Stimulated activated CD4-positive, alpha-beta T cell treated with anti-CD3 and anti-CD28 coated beads, Interleukin-15, amount 100 ng/mL, for 48 hours (primary cell): ENCODE measurements at places on chromosomes 3 and 15.

DNA sequence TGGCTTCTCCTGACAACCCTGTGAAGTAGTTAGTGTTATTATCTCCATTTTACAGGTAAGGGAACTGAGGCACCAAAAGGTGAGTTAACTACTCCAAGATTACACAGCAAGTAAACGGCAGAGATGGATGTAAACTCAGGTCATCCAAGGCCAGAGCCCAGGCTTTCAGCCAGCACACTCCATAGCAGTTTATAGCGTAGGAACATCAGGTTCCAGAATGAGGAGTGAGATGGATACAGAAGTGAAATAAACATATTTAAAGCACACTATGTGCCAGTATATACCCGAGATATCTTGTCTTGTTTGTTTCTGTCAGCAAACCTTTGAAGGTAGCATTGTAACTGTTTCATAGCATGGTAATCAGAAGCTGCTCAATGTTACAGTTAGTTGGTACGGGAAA lies 279.0 kb downstream of the OXSM start:
- DNase-seq: no peak

DNA sequence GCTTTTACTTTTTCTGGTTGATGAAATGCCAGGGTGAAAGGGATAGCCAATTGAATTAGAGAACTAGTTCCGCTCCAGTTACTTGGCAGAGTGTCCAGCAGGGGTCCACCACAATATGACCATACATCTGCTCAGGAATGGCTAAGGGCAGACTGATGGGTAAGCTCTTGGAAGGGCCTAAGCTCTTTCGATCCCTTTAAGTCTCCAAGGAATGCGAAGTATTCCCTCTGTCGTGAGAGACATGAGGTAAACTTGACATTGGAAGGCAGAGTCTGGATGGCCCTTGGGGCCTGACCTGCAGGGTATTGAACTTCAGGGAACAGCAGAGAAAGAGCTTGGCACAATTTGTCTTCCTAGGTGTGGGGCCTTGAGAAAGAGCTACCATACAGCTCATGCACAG lies 805.8 kb downstream of the PLOD2 start:
- no peak for DNase-seq

- no peak for DNase-seq
These were observed 22.4 kb downstream of the CCDC12 start for GRCh38 chr3:46954178-46954577.

DNA sequence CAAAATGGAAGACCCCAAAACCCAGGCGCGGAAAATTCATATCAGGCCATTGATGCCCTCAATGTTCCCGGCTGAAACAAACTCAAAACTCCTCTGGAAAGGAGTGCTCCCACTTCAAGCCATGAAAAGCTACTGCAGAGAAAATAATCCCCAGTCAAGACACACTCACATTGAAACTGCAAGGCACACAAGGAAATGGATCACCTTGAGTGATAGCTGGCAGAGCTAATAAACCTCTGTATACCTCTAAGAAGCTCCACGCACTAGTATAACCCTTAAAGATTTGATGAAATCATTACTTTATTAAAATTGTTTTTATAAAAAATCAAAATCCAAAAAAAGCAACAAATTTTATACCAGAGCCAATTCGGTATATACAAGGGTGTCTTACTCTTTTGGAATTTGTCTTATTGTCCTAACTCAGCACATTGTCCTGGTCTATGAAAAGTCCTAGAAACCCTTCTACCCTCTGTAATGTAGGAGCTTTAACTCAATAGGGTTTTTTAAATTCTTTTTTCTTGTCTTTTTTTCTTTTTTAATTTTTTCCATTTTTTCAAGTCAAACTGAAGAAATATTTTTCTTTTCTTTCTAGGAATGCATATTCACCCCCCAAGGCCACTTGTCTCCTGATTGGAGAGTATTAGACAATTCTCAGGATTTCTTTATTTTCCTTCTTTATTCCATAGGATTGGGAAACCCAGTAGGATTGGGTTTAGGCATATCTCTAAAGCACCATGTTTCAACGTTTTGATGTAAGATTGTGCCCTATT lies 8.5 kb downstream of the CCR5AS start:
- no peak for DNase-seq

- DNase-seq: no peak
These were observed 4.0 kb upstream of the ADGRG7 start for GRCh38 chr3:100605358-100605757.

GRCh38 chr3:86225461-86225860 lies 765.5 kb downstream of the VGLL3 start:
- DNase-seq: no peak

DNA sequence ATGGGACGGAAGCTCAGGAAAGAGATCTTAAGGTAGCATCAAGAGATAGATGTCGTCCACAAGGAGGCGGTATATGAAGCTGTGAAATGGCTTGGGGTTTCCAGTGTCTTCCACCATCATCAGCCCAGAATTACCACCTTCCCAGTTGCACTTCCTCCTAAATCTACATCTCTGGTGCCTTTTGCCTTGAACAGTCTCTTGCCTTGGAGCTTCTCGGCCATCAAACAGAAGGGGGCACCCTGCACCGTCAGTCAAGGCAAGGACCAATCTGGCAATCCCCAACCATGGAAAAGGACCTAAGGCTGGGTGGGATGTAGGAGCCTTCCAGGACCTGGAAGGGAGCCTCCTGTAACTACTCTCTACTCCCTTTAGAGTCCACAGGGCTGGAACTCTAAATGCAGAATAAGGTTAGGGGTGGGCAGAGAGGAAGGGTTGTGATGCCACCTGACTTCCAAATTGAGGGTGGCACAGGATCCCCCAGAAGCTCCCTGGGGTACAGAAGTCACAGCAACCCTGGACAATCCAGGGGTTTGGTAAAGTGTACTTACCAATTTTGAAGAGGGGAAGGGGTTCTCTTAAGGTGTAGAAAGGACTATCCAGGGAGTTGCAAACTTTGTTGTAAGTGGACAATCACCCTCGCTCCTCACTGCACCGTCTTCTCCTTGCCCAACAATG lies 1.0 kb upstream of the RYR3 start:
- DNase-seq: no peak
